ENCODE measurements at places on chromosomes 16 and 17. TPM values are rescaled to one million over a fixed set of nuclear protein-coding genes. Genes with fewer than 3 reads are reported as not detected.

DNA sequence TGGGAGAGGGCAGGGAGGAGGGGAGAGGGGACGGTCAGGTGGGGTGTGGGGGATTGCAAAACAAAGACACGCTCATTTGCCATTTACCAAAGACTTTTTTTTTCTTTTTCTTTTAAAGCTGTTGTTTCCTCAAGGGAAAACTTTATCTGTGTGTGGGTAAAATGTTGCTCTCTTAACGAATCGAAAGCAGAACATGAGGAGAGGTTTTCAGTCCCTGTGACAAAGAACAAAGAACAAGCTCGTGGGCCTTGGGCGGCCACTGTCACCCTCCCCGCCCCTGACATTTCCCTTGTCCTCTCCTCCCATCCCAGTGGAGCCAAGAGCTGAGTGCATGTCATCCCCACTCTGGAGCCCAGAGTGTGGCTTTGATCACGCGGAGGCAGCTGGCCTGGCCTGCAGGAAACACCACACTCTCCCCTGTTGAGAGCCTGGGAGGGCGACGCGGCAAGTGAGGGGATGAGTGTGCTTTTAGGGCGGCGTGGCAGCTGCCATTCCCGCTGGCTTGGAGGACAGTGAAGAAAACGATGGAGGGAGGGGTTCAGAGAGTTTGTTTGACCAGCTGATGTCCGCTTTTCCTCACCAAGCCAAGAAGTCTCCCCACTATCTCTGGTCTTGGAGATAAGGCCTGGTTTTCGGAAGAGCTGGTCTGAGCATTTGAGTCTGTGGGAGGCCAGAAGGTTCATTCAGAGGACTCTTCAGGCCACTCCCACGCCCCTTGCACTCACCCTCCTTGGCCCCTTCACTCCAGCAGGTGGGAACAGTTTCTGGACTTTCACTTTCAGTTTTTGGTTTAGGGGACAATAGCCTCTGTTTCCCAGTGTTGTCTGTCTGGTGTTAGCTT, 11.4 kb downstream of the CCR7 start:
- DNase-seq: peak; percentile 29

- DNase-seq: no peak
Observed at GRCh38 chr16:84279881-84280280, 14.8 kb upstream of the WFDC1 start.

The ASPSCR1 gene
- total RNA-seq: 81.8 TPM

DNA sequence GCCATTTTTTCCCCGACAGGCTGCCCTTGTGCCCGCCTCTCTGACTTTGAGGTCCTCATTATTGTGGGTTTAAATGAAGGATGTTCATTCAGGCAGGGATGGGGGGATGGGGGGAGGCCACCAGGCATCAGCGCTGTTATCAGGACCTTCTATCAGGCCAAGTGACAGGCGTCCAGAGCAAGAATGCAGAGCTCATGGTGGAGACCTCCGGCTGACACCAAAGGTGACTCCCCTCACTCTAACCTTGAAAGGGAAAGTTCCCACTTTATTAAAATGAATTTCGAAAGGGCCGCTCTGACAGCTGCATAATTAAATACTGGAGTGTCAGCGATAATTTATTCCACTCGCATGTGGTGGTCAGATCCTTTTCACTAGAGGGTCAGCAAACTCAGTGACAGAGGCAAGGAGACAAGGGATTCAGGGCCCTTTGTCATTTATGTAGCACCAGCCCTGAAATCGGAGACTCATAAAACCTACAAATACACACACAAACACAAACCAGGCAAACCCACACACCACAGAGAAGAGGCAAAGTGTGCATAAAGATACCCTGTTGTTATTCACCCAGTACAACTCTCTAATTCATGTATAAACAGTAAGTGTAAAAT, 436.0 kb downstream of the MAF start:
- no peak for DNase-seq

The ACSF2 gene
- 42.7 TPM for total RNA-seq

The PRRT2 gene
- 3.2 TPM for total RNA-seq

The TERB1 gene
- total RNA-seq: 0.17 TPM

DNA sequence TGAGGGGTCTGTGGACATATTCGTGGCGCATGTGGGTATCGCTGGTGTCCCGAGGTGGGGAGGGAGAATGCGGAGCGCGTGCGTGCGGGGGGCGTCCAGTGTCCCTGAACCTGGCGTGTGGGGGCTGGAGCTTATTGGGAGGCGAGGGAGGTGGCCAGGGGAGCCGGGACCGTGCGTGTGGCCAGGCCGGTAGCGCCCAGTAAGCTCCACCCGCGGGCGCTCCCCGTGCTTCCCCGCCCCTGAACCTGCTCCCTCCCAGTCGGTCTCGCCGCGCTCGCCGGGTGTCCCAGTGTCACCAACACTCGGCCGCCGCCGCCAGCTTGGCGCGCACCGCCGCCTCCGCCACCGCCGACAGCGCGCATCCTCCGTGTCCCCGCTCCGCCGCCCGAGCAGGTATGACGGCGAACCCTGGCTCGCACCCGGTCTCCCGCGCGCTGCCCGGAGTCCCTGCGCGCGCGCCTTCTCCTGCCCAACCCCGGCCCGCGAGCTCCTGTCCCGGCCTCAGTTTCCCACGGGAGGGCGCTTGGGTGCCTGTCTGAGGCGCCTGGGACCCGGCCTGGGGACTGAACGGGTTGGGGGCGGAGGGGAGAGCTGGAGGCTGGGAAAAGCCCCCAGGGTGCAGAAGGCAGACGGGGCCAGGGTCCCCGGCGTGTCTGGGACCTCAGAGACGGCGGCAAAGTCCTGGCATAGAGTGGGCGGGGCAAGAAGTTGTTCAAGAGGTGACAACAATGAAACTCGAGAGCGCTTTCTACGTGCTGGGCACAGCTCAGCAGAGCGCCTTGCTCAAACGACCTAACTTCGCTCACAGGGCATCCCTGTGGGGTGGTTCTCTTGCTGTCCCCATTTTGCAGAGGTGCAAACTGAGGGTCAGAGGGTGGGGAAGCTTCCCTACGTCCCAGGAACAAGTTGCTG, at the start of gene SCNN1B:
Gene SCNN1B (plus strand): TSS at position 258 of the 912 bp plus-strand sequence. CDS start 46,298 bp downstream, outside the sequence.
- no peak for DNase-seq

The DHRS7C gene
- not detected for total RNA-seq

DNA sequence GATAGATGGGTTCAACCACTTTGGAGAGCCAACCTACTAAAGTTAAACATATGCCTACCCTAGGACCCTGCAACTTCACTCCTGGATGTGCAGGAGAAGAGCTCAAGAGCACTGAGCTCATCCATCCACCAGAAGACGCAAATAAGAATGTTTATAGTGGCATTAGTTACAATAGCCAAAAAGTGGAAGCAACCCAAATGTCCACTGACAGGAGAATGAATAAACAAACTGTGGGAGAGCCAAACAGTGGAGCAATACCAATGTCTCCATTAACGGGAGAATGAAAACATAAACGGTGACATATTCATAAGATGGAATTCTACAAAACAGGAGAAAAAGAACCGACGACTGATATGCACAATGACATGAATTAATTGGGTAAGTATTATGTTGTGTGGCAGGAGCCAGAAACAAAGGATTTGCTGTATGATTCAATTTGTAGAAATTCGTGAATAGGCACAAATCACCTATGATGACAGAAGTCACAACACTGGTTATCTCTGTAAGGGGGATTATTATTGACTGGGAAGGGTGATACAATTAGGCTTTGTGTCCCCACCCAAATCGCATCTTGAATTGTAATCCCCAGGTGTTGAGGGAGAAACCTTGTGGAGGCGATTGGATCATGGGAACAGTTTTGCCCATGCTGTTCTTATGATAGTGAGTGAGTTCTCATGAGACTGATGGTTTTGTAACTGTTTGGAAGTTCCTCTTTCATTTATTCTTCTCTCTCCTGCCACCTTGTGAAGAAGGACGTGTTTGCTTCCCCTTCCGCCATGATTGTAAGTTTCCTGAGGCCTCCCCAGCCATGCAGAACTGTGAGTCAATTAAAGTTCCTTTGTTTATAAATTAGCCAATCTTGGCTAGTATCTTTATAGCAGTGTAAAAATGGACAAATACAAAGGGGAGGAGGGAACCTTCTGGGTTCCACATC, 57.9 kb upstream of the PLCG2 start:
- no peak for DNase-seq

- DNase-seq: no peak
Observed at GRCh38 chr16:27476240-27476639, 73.5 kb downstream of the GTF3C1 start.

The EIF4A3 gene
- total RNA-seq: 249 TPM

- no peak for DNase-seq
Observed at GRCh38 chr16:68826652-68827051, 16.7 kb upstream of the TANGO6 start.

DNA sequence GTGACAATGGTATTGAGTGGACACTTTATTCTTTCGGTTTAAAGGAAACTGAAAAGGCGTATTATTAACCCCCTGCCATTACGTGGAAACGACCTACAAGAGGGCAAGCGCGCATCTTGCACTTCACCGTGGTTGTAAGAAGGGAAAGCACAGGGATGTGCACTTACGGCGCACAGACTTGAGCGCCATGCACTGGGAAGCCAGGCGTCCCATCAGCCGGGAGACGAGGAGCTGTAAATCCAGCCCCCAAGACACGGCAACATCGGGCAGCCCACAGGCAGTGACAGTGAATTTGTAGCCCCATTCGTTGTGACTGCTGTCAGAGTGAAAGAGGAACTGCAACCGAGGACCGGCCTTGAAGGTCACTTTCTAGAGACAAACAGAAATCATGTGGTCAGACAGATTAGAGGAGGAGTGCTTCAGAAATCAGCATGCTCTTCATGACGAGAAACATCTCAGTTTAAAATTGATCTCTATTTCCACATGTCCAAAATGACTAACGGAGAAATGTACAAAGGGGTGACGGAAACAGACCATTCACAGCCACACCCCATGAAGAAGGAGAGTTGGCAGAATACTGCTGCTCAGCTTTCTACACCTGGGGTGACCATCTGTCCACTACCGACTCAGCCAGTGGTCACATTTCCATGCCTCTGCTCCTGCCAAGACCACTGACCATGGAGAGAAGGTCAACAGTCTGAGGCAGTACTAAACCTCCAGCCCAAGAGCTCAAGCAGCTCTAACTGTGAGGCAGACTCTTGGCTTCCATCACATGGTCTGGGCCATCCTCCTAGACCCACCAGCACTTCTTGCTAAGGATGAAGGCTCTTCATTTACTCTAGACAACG, 68.6 kb downstream of the ZZEF1 start:
- DNase-seq: peak; percentile 70

- DNase-seq: no peak
Observed at GRCh38 chr16:50311134-50311528, 44.8 kb downstream of the ADCY7 start.

The KRTAP17-1 gene
- not detected for total RNA-seq

GRCh38 chr17:19390951-19391350, 4.0 kb upstream of the MFAP4 start:
- no peak for DNase-seq

- peak; percentile 30 for DNase-seq
Observed at GRCh38 chr17:42275527-42276358, 448 bp downstream of the STAT5B start.

GRCh38 chr16:48535831-48536613, 74.0 kb downstream of the N4BP1 start:
- no peak for DNase-seq

- DNase-seq: no peak
Observed at GRCh38 chr16:35746281-35746962, 2287.0 kb downstream of the TP53TG3F start.

DNA sequence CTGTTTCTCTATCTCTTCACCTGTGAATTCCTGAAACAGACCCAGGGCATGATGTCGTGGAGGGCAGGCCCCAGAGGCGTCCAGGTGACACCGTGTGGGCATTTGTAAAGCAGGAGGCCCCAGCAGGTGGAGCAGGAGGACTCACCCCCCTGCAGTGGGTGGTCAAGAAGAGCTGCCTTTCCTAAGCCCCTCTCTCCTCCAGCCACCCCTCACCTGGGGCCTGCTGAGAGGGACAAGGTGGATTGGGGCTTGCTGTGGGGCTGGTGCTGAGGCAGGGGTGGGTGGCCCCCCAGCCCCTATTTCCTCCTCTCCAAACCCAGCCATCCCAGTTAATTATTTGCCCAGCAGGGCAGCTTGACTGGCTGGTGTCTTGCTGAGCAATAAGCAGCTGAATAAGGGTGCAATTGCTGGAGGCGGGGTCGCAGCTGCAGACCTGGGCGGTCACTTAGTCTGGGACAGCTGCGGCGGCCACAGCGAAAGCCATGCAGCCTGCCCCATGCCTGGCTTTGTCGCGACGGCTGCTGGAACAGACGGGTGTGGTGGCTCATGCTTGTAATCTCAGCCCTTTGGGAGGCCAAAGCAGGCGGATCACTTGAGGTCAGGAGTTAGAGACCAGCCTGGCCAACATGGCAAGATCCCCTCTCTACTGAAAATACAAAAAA, 56.4 kb downstream of the JPH3 start:
- DNase-seq: no peak

The ACD gene
- 45.4 TPM for total RNA-seq

The PIRT gene
- not detected for total RNA-seq

DNA sequence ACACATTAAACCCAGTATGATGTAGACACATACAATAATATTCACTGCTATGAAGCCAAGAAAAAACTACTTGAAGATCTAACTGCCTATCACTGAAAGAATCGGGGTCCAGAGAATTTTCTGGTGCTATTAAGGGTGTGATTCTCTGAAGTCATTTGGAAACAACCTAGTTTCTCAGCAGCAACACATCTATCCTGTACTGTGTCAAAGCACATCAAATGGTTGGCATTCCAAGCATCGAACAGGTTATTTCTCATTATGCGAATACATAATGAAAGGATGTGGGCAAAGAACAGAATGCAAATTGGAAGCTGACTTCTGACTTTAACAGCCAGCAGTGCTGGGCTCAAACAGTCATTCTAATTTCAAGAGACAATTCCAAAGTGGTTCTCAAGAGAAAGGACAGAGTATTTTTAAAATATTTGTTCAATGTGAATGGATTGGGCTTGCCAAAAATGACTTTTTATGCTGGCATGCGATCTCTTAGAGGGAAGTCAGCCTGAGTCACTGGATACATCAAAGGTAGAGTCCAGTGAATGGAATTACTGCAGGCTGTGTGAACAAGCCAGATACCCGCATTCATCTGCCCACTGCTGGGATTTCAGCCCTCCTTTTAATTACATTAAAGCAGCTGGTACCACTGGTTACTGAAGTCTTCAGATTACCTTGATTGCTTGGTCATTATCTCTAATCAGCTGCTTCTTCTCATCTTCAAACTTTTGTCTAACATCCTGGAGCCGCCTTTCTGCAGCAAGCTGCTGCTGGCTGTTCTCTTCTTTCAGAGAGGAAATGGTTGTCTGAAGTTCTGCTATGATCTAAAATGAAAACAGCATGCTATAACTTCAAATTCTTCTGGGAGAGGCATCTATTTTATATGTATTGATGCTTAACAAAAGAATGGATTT, 181.2 kb upstream of the AXIN2 start:
- no peak for DNase-seq

DNA sequence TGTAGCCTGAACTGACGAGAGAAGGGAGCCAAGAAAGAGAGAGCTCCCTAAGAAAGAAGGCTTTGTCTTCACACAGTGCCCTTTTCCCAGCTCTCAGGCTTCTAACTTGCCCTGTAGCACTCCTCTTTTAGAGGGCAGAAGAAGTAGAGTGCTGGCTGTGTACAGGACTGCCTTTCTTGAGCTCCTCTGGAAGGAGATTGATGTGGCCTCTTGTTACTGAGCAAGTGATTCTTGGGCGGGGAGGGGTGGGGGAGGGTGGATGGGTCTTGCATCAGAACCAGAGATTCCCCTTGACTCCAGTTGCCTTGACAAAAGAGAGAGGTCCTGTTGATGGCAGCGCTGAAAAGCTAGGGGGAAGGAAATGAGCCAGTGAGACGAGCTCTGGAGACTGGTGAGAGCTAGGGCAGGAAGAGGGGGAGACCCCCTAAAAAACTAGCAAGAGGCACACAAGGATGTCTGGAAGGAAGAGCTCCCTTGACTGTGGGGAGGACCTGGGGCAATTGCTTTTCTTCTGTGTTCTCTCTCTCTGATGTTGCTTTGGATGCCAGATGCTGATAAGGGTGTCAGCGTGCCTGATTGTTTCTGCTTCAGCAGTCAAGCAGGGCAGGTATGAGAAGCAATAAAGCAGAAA, 18.4 kb downstream of the GPR179 start:
- peak; percentile 91 for DNase-seq

The GRB2 gene
- 308 TPM for total RNA-seq

The CD68 gene
- total RNA-seq: 0.72 TPM

Measured in OCI-LY7 (cell line).